ENCODE measurements at places on chromosomes 12 and 14. TPM values are rescaled to one million over a fixed set of nuclear protein-coding genes. Genes with fewer than 3 reads are reported as not detected.

GRCh38 chr12:21725731-21726130 lies 48.8 kb downstream of the KCNJ8 start:
- DNase-seq, result no peak
- H3K36me3 ChIP-seq, result no peaks in the 10 kb centered on the region
- H3K27me3 ChIP-seq, result no peaks in the 10 kb centered on the region
- H3K27ac ChIP-seq, result no peak overlapping the region

The GPR132 gene
- 0.19 TPM for total RNA-seq

DNA sequence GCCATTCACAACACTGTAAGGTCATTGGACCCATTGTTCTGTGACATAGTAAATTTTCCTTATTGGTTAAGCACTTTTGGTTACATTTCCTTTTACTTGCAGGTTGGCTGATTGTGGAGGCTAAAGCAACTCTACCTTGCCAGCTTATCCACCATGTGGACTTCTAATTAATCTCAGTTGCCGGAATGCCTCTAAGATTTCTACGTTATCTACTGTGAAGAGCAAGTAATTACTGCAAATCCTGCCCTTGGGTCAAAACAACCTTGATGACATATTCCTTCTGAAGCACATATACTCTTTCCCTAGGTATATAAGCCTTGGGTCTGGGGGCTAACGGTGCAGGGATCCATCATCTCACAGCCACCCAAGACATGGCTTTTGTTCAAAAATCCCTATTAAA lies 19.5 kb upstream of the MORN3 start:
- DNase-seq, result no peak
- no peaks in the 10 kb centered on the region for H3K27me3 ChIP-seq
- H3K4me1 ChIP-seq, result peaks cover 5% of the 10 kb centered on the region
- no peaks in the 10 kb centered on the region for H3K36me3 ChIP-seq

DNA sequence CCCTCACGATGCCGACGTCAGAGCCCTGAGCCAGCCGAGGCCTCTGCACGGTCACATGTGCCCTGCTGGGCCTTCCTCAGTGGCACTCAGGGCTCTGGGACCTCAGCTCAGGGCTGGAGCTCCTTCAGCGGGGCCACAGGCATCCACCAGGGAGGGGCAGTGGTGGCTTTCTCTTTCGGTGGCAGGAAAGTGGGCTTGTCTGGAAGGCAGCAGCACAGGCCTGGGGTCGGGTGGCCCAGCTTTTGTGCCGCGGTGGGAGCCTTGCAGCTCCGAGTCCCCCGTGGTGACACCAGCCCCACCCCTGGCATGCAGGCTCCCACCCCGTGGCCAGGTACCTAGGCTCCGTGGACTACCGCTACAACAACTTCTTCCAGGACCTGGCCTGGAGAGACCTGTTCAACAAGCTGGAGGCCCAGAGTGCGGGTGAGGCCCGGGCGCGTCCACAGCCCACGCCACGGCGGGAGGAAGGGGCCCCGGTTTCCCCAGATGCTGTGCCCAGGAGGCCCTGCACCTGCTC lies 14.2 kb upstream of the TEX22 start:
- H3K36me3 ChIP-seq, result peaks cover 82% of the 10 kb centered on the region
- no peak for DNase-seq
- no peaks in the 10 kb centered on the region for H3K27me3 ChIP-seq
- H3K4me3 ChIP-seq, result no peak overlapping the region

GRCh38 chr12:20805921-20806320 lies 4.6 kb upstream of the SLCO1B3 start:
- no peak for DNase-seq
- H3K27me3 ChIP-seq, result no peaks in the 10 kb centered on the region
- H3K27ac ChIP-seq, result no peak overlapping the region
- no peak overlapping the region for H3K4me3 ChIP-seq

- H3K36me3 ChIP-seq, result no peaks in the 10 kb centered on the region
- H3K27me3 ChIP-seq, result no peaks in the 10 kb centered on the region
- no peak overlapping the region for H3K4me3 ChIP-seq
- no peak overlapping the region for H3K27ac ChIP-seq
Measured at GRCh38 chr14:100030452-100031153, 34.6 kb upstream of the EVL start.

DNA sequence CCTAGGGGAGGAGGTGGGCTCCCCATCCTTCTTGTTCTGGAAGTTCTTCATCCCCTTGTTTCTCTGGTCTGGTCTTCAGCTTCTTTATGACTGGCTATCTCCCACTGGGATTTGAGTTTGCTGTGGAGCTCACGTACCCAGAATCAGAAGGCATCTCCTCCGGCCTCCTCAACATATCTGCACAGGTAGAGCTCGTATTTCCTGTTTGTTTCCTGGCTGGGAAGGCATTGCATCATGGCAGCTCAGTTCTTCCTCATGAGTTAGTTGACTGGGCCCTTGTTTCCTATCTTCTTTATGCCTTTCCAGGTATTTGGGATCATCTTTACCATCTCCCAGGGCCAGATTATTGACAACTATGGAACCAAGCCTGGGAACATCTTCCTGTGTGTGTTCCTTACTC lies 19.8 kb downstream of the ERG28 start:
- H3K4me3 ChIP-seq, result no peak overlapping the region
- DNase-seq, result no peak
- H3K4me1 ChIP-seq, result no peaks in the 10 kb centered on the region
- H3K27me3 ChIP-seq, result no peaks in the 10 kb centered on the region

The PZP gene
- total RNA-seq, result 0.89 TPM

DNA sequence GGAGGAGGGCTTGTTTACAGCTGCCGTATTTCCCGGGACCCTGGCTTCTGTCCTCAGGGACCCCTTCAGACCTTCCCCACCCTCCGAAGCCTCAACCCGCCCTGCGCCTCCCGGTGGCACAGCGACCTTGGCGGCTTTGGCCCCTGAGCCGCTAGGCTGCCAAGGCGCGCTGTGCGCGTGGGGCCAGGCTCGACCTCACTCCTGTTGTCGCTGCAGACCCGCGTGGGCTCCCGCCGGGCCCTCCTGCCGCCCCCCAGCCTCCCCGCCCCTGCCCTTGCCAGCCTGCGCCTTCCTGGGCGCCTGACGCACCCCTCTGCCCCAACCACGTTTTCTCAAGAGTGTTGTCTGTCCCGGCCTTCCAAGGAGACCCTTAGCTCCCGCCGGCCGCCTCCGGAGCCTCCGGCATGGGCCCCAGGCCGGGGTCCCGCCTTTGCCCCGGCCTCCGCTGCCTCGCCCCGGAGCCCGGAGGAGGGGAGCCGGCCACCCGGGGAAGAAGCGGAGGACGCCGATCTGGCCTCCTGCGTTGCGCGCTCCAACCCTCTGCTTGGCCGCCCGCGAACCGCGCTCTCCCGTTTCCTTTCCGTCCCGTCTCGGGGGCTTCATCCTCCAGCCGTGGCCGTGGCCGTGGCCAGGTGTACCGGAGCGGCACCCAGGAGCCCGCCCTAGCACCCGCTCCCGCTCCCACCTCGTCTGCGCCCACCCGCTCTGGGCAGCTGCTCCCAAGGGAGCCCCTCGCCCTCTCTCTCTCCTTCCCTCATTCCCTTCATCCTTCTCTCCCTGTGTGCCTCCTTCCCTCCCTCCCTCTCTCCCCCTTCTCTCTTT lies 19.9 kb downstream of the PPP2R5C start:
- peak overlapping the region; percentile 71 for H3K4me3 ChIP-seq
- no peak for DNase-seq
- H3K4me1 ChIP-seq, result peaks cover 15% of the 10 kb centered on the region
- H3K36me3 ChIP-seq, result no peaks in the 10 kb centered on the region

- no peak overlapping the region for H3K27ac ChIP-seq
- no peaks in the 10 kb centered on the region for H3K36me3 ChIP-seq
- DNase-seq, result peak; percentile 29
- no peaks in the 10 kb centered on the region for H3K4me1 ChIP-seq
- no peaks in the 10 kb centered on the region for H3K27me3 ChIP-seq
Measured at GRCh38 chr12:43444940-43445564, 107.0 kb downstream of the ADAMTS20 start.

The MYH6 gene
- total RNA-seq, result 105 TPM

DNA sequence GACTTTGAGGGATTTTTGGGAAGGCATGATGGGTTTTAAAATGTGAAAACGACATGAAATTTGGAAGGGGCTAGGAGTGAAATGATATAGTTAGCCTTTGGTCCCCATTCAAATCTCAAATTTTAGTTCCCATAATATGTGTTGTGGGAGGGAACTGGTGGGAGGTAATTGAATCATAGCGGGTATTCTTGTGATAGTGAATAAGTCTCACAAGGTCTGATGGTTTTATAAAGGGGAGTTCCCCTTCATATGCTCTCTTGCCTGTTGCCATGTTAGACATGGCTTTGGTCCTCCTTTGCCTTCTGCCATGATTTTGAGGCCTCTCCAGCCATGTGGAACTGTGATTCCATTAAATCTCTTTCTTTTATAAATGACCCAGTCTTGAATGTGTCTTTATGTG lies 72.8 kb downstream of the SLC16A7 start:
- no peaks in the 10 kb centered on the region for H3K27me3 ChIP-seq
- no peak for DNase-seq
- no peak overlapping the region for H3K27ac ChIP-seq

DNA sequence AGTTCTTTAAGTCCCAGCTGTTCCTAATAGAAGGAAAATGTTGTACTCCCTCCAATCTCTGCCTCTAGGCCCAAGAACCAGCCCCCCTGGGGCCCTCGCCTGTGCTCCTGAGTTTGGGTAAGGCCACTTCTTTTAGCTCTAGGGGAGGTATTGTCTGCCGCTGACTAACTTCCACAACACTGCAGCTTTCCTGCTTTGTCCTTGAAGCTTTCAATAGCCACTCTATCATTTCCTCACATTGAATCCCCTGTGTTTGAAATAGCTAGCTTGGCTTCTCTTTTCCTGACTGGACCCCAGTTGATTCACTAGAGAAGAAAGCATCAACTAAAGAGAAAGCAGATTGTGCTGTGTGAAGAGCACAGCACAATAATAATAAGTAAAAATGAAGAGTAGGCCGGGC lies 28.8 kb downstream of the KRT80 start:
- H3K27ac ChIP-seq, result no peak overlapping the region
- no peaks in the 10 kb centered on the region for H3K27me3 ChIP-seq
- no peaks in the 10 kb centered on the region for H3K4me1 ChIP-seq

The CBLN3 gene
- total RNA-seq, result 2.2 TPM

The TAS2R46 gene
- total RNA-seq, result 0.93 TPM

DNA sequence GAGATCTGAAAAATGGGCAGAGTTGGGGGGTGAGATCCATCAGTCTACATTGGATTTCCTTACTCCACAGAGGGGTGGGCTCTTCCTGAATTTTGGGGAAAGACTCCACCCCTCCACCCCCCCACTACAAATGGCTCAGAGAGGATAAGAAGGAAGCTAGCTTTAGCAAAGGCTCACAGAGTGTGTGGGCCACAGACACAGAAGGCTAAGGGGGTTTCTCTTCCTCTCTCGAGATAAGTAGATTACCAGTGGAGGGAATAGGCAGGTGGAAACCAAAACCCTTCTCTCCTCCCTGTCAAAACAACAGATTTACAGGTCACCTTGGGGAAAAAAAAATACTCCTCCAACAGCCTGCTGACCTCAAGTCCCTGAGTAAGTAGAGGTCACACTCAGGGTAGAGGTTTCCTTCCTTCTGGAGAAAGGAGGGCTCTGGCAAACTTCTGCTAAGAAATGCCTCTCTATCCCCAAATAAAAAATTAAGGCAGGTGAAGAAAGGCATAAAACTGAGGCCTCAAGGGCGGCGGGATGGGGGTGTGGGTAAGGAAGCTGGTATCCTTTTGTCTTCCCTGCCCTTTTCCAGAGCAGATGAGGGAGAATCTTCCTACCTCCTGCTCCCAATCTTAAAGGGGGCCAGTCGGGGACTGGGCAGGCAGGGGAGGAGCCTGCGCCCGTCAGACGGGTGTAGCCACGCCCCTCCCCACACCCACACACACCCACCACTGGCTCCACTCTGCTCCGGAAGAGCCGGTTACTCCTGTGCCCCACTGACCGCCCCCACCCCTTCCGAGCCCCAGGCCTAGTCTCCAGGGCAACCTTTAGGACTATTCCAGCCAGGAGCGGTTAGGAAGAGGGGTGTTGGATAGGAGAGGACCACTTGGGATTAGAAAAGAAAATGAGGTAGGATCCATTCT lies 1.9 kb upstream of the BAZ2A start:
- peak; percentile 79 for DNase-seq
- H3K4me1 ChIP-seq, result peaks cover 77% of the 10 kb centered on the region
- H3K4me3 ChIP-seq, result peak overlapping the region; percentile 87
- H3K36me3 ChIP-seq, result peaks cover 10% of the 10 kb centered on the region
- H3K27me3 ChIP-seq, result no peaks in the 10 kb centered on the region

DNA sequence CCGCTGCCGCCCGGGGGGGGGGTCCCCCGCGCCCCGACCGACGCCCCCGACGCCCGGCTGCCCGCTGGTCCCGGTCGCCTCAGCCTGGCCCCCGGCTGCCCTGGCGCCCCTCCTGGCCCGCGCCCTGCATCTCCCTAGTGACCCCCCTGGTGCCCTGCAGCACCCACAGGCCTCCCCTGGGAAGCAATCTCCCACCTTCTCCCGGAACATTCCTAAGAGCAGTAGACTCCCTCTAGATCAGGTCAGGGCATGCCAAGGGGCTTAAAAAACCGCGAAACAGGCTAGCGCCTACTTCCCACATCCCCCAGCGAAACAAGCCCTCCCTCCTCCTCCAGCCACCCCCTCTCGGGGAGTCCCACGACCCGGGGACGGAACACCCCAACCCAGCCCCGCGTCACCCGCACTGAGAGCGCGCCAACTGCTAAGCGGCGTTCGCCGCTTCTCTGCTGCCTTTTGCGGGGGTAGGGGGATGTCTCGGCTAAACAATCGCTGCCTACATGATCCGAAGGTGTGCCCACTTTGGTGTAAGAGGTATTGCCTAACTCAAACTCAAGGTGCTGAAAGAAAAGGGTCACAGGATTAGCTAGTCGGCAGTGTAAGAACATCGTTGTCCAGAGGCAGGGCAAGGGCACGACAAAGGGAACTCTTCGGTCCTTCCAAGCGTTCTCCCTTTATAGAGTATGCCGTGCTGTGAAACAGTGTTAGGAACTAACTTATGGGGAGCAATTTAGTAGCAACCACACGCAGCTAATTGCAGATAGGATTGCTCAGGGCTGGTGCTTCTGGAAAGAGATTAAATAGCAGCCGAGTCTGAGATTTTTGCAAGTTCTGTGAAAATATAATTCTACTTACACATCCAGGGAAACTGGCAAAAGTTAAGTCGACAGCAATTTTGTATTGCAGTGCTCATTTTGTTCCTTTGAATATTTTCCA lies 619 bp upstream of the NTN4 start:
- peak overlapping the region; percentile 81 for H3K27ac ChIP-seq
- peaks cover 35% of the 10 kb centered on the region for H3K4me1 ChIP-seq
- H3K36me3 ChIP-seq, result no peaks in the 10 kb centered on the region
- H3K27me3 ChIP-seq, result no peaks in the 10 kb centered on the region
- DNase-seq, result peak; percentile 44
- peak overlapping the region; percentile 92 for H3K4me3 ChIP-seq

The IL31 gene
- not detected for total RNA-seq

GRCh38 chr14:31990183-31990857 lies 86.8 kb upstream of the ARHGAP5 start:
- DNase-seq, result no peak
- H3K4me1 ChIP-seq, result peaks cover 43% of the 10 kb centered on the region
- H3K27ac ChIP-seq, result peak overlapping the region; percentile 50
- H3K4me3 ChIP-seq, result no peak overlapping the region

DNA sequence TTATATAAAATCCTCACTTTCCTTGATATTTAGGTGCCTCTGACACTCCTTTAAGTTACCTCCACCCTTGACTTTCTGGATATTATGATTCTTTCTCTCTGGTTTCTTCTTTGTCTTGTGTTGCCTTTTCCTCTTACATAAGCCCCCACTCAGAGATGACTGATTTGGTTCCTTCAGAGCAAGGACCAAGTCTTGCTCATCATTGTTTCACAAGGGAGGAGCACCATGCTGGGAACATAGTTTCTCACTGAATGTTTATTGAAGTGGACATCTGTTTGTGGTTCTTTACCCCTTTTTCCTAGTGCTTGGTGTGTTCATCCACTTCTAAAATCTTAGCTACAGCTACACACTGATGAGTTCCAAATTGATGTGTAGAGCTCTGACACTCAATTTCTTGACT lies 161.3 kb upstream of the PTPRQ start:
- H3K4me3 ChIP-seq, result no peak overlapping the region
- H3K27ac ChIP-seq, result no peak overlapping the region
- no peak for DNase-seq
- no peaks in the 10 kb centered on the region for H3K27me3 ChIP-seq
- H3K36me3 ChIP-seq, result no peaks in the 10 kb centered on the region

All from heart right ventricle (tissue), 16 donors.